ENCODE measurements at places on chromosomes 4 and X.

GRCh38 chrX:87105131-87105530, 412.5 kb upstream of the KLHL4 start:
- H3K27ac ChIP-seq = no peak overlapping the region
- no peak overlapping the region for H3K4me3 ChIP-seq
- no peaks in the 10 kb centered on the region for H3K36me3 ChIP-seq

GRCh38 chr4:181157647-181158046, 1085.6 kb upstream of the TENM3 start:
- no peaks in the 10 kb centered on the region for H3K36me3 ChIP-seq
- no peak overlapping the region for H3K4me3 ChIP-seq
- H3K4me1 ChIP-seq = no peaks in the 10 kb centered on the region
- no peak for DNase-seq
- H3K27ac ChIP-seq = no peak overlapping the region
- no peaks in the 10 kb centered on the region for H3K27me3 ChIP-seq

DNA sequence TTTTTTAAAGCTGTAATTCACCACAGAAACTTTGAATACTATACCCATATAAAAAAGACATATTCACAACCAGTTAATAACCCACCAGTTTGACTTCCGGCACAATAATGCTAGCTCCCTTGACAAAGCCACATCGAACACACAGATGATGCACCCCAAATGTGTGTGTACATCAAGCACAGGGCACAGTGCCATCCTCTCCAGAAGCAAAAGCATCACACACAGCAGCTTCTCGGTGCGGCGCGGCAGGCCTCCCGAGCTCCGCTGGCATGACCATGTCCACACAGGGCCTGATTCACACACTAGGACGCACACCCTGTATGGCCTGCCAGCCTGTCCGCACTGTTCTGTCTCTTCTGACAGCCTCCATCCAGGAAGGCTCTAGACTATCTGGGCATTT, 88.0 kb downstream of the LEF1 start:
- no peaks in the 10 kb centered on the region for H3K4me1 ChIP-seq
- no peak for DNase-seq
- H3K4me3 ChIP-seq = no peak overlapping the region
- no peaks in the 10 kb centered on the region for H3K36me3 ChIP-seq
- H3K27me3 ChIP-seq = no peaks in the 10 kb centered on the region

DNA sequence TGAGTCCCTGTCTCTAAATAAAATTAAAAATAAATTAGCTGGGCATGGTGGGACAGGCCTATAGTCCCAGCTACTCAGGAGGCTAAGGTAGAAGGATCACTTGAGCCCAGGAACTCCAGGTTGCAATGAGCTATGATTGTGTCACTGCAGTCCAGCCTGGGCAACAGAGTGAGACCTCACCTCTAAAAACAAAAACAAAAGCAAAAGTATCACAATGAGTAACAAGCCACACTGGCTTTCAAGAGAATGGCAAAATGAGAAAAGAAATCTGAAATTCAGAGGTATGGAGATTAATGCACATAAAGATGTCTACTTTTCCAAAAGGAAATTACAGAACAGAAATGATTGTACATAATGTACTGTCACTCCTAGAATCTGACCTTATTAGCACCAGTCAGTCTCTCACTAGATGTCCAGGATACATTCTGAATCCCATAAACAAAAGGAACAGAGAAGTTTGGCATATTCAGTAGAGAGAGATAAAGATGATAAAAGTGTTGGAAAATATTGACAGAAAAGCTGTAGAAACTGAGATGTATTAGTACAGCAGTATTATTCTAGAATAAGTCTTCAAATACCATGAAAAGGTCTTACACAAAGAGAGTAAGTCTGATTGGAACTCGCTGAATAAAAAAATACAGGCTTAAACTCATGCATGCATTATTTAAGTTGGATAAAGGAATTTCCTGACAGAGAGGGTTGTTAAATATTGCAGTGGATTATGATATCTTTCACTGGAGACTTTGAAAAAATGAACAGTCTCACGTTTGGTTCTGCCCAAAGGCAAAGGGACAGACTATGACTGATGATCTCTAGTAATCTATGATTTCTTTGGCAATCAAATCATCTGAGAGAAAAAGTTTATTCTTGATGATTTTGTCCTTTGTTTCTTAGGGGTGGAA, 102.5 kb downstream of the SH3RF1 start:
- H3K4me1 ChIP-seq = peaks cover 11% of the 10 kb centered on the region
- H3K27me3 ChIP-seq = no peaks in the 10 kb centered on the region
- H3K4me3 ChIP-seq = no peak overlapping the region
- H3K27ac ChIP-seq = no peak overlapping the region

DNA sequence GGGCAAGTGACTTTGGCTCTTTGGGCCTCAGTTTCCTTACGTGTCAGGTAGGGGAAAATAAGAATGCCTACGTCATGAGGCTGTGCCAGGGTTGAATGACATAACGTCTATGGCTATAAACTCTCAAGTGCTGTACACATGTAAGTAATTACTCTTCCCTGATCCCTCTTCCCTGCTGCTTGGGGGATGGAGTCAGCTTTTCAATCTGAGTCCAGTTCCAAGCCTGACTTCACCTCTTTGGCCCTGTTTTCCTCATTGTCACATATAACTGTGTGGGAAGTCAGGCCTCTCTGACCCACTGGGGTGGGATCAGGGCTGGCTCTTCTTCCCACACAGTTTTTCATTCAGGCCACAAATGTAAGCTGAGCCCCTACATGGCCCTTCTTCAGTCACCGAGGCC, 11.4 kb upstream of the CITED1 start:
- H3K27me3 ChIP-seq = no peaks in the 10 kb centered on the region
- H3K4me1 ChIP-seq = peaks cover 3% of the 10 kb centered on the region
- no peaks in the 10 kb centered on the region for H3K36me3 ChIP-seq
- H3K27ac ChIP-seq = no peak overlapping the region
- no peak overlapping the region for H3K4me3 ChIP-seq

- no peak overlapping the region for H3K27ac ChIP-seq
- H3K36me3 ChIP-seq = no peaks in the 10 kb centered on the region
- no peak overlapping the region for H3K4me3 ChIP-seq
- no peak for DNase-seq
Observed at GRCh38 chr4:168884251-168885124, 125.6 kb downstream of the CBR4 start.

DNA sequence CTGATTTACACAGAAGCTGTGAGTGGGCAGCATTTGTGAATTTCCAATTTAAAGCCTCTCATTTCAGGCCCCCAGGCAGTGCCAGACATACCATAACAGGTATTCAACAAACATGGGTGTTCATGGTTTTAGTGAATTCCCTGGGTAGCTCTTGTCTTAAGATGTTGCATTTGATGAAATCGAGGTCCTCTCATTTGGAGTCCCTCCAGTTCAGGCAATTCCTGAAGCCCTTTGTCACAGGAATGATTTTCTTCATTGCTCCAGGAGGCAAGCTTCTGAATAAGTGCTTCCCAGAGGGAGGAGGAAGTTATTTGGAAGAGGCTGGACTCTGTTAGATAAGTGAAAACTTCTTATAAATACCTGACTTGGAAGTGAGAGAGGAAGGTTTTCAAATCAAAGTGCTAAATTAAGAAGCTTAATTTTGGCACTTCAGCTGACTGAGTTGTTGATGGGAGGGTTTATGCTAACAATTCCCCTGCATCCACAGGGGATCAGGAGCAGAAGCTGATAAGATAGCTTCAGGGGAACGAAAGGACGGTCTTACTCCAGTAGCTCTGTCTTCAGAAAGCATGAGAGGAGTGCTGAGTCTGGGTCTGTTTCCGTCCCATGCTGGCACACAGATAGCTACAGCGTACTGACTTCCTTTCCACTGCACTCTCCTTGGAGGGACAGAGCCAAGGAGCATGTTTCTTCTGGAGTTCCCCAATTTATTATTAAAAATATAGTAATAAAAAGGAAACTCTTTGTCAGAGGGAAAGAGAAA, 543.1 kb downstream of the GBA3 start:
- peaks cover 34% of the 10 kb centered on the region for H3K4me1 ChIP-seq
- DNase-seq = peak; percentile 9
- H3K4me3 ChIP-seq = no peak overlapping the region
- no peaks in the 10 kb centered on the region for H3K36me3 ChIP-seq
- H3K27me3 ChIP-seq = no peaks in the 10 kb centered on the region
- H3K27ac ChIP-seq = no peak overlapping the region

- DNase-seq = peak; percentile 54
- no peaks in the 10 kb centered on the region for H3K27me3 ChIP-seq
Observed at GRCh38 chr4:127188847-127189246, 443.9 kb upstream of the INTU start.

All from GM23338 (cell line).